Small intestine (tissue), 16 donors: ENCODE measurements at places on chromosomes 12 and 14. TPM values are rescaled to one million over a fixed set of nuclear protein-coding genes. Genes with fewer than 3 reads are reported as not detected.

DNA sequence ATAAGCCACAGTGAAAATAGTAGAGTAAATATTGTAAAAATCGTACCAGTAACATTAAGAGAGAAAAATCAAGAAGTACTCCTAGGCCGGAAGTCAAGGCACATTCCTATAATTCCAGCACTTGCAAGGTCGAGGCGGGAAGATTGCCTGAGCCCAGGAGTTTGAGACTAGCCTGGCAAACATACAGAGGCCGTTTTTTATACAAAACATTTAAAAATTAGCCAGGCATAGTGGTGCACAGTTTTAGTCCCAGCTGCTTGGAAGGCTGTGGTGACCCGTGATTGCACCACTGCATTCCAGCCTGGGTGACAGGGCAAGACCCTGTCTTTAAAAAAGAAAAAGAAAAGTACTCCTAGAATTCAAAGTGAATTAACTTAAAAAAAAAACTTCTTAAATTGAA, 341.8 kb downstream of the C12orf50 start:
- DNase-seq = no peak

C12orf50 gene
- not detected for polyA plus RNA-seq

DNA sequence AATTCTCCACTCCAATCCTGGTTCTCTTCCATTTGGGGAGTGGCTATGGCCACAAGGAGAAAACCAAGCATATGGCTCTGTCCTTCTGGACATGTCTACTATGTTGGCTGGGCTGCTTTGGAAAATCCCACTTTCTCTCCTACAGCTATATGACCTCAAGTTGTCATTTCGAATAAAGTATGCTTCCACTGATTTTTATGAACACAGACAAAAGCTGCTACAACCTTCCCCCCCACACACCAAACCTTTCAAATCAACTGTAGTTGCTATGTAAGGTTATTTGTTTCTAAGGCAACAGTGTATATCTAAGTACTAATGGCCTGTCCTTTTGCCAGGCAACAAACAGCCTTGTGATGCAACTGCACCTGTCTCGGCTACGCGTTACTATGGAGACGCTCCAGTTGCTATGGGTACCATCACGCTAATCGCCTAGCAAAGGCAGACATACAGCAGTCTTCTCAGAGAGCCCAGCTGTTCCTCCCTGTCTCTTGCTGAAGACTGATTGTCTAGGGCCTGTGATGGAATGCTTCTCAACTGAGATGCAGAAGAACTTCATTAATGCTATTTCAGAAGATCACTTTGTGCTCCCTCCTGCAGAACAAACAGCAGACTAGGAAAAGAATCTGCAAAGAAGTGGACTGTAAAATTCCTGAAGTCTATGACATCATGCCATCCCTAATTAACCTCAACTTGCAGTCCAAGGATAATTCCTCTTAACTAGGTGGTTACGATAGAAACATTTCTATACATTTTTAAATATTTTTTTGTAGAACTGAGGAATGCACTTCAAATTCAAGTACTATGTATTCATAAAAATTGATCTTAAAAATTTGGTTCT, 67.6 kb downstream of the FOXN3 start:
- DNase-seq = peak; percentile 83

GPX2 gene
- 63.5 TPM for polyA plus RNA-seq

DNA sequence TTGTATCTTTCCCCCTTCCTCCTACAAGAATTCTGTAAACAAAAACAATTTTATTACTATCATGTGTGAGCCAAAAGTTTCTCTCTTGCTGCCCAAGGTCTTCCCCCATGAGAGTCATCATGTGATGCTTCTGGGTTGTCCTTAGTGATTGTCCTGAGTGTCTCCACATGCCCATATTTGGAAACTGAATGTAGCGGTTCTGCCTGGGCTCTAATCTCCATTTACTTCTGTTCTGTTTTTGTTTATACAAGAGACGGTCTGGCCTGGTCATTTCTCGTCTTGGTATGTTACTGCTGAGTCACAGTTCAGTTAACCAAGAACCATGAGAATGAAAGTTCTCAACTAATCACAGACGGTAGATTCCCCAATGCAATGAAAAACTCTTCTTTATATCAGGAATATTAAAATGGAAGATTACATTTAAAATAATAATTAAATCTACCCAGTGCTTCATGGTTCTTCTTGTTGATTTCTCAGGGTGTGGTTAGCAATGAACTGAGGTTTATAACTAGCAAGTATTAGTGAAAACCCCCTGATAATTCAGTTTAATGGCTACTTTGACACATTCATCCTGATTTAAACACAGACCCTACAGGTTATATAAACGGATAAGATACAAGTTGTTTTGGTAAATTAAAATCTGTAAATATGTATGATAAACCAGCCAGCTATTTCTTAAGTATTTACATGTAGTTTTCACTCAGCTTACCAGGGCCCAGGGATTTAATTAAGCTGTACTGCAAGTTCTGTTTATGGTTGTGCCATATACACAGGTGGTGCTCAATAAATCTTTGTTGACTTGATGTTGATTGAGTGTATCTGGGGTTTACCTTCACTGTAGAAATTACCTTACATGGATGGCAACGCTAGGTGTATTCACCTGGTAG, 81.1 kb downstream of the PELI2 start:
- DNase-seq = no peak

GRCh38 chr12:71662849-71663560, 643 bp downstream of the ZFC3H1 start:
- peak; percentile 75 for DNase-seq

GRCh38 chr12:52395761-52396434, 10.2 kb downstream of the KRT82 start:
- DNase-seq = peak; percentile 27

DNA sequence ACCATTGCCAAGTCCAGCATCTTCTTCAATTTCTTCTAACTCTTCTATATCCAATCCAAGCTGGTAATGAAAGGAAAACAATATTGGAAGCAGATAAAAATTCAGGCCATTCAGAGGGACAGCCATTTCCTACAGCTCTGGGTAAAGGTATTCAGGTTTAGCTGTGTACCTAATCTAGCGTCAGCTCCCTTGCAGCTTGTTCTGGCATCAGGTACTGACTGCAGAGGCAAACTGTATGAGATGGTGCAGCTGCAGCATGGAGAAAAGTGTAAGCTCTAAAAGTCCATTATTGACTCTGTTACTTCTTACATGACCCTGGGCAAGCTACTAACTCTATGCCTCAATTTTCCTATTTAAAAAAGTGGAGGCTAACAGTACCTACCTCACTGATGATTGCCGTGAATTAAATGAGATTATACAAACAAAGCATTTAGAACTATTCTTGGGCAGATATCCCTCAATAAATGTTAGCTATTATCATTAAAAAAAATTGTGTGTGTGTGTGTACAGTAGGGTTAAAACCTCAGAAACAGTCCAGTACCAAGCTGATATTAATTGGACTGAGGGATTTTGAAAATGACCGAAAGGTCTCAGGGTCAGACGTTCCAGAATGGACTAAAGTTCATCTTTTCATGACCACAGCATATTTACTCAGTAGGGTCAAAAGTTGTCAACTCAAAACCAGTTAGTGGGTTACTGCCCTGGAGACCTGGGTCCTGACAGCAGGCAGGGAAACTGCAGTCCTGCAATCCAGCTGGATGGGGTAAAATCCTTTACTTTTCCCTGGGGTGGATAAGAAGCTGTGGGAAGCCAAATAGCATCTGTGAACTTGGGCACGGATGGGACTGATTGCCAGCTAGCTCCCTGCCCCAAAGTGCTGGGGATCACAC, 8.9 kb downstream of the PYGL start:
- DNase-seq = no peak

- no peak for DNase-seq
These were observed 155.1 kb downstream of the KIF21A start for GRCh38 chr12:39287817-39288216.

- DNase-seq = no peak
These were observed 80.7 kb upstream of the PSMC1 start for GRCh38 chr14:90175631-90176030.

- DNase-seq = peak; percentile 100
These were observed at the start of the genes CEP290 and TMTC3 for GRCh38 chr12:88141774-88142609. TSS of gene CEP290 (minus strand) at chr12:88142088. CDS start at chr12:88141307, 781 bp downstream. TSS of gene TMTC3 (plus strand) at chr12:88142307. CDS start at chr12:88148316, 6,009 bp downstream.

- DNase-seq = no peak
These were observed 148.8 kb downstream of the CEP128 start for GRCh38 chr14:80792771-80793170.

- no peak for DNase-seq
These were observed 850 bp downstream of the SMOC1 start for GRCh38 chr14:69880044-69880487.

GRCh38 chr12:48985901-48986300, 7.8 kb downstream of the WNT1 start:
- DNase-seq = no peak

DNA sequence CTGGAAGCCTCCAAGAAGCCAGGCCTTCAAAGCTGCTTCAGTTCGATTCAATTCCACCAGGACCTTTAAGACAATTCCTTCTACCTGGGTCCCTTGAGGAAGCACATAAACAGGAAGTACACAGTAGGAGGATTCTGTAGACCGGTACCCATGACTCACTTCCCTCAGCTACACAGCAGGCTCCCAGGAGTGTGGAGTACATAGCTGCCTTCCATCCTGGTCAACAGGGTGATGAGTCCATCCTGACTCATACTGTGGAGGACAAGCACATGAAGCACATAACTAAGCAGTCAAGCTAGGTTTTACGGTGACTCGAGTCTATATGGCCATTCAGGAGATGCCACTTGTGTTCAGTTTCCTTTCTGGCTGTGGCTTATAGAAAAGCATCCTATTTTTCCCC, 197.6 kb upstream of the RBM19 start:
- DNase-seq = no peak

GRCh38 chr14:23366426-23366921, 1.5 kb upstream of the EFS start:
- peak; percentile 76 for DNase-seq

DNA sequence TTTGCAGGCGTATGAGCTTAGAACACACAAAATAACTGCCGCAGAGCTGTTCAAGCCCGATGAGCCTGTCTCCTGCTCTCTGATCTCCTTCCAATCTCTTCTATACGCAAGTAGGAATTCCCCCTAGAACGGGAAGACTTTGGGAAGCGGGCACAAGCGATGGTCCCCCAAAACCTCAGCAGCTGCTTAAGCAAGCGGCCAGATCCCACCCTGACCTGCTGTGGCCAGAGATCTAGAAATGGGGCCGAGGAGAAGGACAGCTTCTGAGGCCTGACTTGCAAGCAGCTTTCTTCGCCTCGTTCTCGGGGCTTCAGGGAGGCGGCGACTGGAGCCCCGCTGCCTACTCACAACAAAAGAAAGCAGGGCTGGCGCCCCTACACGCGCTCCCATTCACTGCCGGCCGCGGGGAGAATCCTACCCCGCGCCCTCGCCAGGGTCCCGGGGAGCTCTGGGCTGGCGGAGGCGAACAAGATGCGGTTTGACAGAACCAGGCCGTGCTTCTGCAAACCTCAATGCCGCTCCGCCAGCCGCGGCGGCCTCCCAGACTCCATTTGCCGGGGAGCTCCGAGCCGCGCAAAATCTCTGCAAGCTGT, 922 bp downstream of the TBX5 start:
- DNase-seq = no peak

A2M gene
- 59.3 TPM for polyA plus RNA-seq

DNA sequence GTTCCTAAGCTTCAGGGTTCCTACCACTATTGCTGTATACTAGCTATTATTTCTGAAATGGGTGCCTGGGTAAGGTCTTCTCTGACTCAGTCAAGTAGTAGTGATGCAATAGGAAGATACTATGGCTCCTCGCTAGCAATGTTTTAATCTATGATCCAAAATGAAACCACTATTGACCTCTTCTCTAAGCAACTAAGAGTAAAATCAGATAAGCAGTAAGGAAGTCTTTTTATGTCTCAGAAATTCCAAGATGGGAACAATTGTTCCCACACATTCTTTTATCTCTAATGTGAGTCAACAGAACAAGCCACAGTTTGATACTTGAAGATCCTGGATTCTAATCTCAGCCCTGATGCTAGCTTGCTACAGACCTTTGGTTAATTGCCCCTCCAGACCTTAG, 45.1 kb downstream of the AREL1 start:
- DNase-seq = no peak

SOAT2 gene
- 141 TPM for polyA plus RNA-seq

DNA sequence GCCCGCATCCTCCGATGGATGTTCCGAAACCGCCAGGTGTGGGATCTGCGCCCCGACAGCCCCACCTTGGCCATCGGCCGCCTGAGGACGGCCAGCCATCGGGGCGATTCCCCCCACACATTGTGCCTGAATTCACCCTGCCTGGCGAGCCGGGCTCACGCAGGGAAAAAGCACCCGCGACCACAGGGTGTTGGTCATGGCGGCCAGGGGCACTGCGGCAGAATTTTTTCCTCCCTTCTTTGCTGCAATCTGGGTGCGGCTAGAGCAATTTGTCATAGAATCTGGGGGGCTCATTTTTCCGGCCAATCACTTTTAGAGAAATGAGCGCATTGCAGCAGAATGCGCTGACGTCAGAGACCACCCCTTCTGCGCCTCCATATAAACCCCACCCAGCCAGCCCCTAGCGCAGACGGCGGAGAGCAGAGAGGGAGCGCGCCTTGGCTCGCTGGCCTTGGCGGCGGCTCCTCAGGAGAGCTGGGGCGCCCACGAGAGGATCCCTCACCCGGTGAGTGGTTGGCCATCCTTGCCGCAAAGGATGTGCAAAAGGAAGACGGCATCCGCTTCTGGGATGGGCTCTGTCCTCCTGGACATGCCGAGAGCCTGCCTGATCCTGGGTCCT, at the start of gene MEG3:
TSS of gene MEG3 (plus strand) at position 406 of the 619 bp plus-strand sequence.
- peak; percentile 45 for DNase-seq

LMNTD1 gene
- polyA plus RNA-seq = not detected

RNU4-1 gene
- polyA plus RNA-seq = not detected

GIT2 gene
- polyA plus RNA-seq = 32.6 TPM

GRCh38 chr14:69772082-69773017, 5.4 kb downstream of the SRSF5 start:
- DNase-seq = no peak

DNA sequence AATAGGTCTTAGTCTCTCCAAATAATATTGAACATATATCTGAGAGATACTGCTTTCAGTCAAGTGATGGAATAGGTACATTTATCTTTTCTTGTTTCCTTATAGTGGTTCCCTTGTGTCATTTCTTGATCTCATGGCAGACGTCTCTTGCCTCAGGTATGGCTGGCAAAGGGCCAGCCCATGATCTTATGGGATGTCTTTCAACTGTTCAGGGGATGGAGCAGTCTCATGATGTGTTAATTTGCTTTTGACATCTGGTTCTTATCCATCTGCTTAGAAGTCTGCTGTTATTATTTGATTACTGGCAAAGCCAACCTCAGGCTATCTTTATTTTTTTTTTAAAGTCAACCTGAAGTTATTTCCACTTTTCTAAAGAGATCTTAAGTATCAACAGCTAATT, 262.9 kb downstream of the TMEM117 start:
- DNase-seq = no peak

SINHCAF gene
- 78.6 TPM for polyA plus RNA-seq

MANSC1 gene
- 5.4 TPM for polyA plus RNA-seq

OR4K2 gene
- polyA plus RNA-seq = not detected

DNA sequence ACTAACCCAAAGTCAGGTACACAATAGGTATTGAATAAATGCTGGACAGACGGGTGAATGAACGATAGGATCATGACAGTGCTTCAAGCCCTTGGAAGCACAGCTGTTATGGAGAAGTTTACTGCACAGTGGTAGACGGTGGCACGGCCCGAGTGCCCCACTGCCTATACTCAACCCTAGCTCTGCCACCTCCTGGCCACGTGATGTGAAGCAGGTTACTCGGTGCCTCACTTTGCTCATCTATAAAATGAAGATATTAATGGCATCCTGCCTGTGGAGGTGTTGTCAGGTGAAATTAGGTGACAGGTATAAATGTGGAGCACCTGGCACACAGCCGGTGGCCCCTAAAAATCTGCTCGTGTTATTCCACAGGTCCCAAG, 5.8 kb downstream of the ASB2 start:
- peak; percentile 50 for DNase-seq

ZC2HC1C gene
- polyA plus RNA-seq = 15.9 TPM

- peak; percentile 70 for DNase-seq
These were observed 117.7 kb downstream of the PRKCH start for GRCh38 chr14:61438860-61439765.

GRCh38 chr14:35122696-35123387, 490 bp downstream of the PRORP start:
- DNase-seq = no peak
